ENCODE measurements at places on chromosomes 6 and 20.

- peak; percentile 66 for DNase-seq
Measured at GRCh38 chr20:38875175-38875993, 50.8 kb upstream of the FAM83D start.

DNA sequence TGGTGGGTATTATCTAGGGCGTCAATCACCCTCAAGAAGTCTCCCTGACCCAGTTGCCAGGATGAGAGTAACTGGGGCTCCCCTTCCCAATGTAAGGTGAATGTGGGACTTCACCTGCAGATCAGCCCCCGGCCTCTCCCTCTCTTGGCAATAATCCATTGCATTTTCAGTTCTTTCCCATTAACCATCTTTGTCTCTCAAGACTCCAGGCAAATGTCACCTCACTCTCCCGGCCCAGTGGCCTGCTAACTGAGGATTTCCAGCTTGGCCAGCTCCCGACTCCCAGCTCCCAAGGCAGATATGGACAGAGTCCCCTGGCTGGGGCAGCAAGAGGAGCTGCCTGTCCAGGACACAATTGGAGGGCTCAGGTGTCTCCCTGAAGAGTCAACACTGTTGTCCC is 7.3 kb downstream of the ETV7 start:
- DNase-seq: no peak

- no peak for DNase-seq
Measured at GRCh38 chr6:41286544-41287346, at the start of gene TREM1. TREM1 (minus strand) TSS chr6:41286682; CDS start chr6:41286655, 27 bp downstream.

DNA sequence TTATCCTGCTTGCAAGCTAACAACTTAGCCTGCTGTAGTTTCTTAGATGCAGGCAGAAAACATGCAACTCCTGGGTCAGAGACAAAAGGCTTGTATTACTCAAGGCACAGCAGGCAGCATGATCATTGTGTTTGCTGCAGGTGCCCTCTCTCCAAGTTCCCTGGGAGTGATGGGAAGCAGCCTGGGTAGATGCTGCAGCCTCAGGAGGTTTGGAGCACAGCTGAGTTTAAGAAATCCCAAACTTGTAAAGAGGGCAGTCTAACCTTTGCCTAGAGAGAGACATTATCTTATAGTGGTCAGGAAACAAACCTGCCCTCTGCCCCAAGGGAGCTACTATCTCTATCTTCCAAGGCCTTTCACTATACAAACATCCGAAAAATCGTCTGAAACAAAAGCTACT is 61.1 kb downstream of the PFDN4 start:
- DNase-seq: no peak

DNA sequence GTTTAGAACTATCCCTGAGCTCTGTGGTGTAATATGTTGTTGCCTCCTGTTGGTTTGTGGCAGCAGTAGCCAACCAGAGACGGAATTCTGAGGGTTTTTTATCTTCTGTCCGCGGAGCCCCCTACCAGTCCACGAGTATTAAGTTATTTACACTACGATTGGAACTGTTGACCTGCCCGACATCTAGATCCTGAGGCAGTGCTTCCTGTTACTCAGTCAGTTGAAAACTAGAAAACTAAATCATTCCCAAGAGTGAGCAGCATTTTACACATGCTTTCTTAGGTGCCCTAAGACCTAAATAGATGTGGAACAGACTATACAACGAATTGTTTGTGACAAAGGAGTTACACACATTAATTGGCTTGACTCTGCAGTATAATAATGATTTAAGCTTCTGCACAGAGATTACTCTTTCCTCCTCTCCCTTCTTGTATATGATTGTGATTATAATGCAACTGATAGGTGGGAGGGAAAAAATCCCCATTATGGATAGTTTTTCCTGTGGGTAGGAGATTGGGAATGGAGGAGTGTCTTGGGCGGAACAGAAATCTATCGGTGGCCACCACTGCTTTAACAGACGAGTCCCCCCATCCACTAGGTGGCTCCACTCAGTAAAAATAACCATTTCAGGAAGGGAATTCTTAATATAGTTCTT is 1.7 kb downstream of the LOC128125822 start:
- peak; percentile 32 for DNase-seq

DNA sequence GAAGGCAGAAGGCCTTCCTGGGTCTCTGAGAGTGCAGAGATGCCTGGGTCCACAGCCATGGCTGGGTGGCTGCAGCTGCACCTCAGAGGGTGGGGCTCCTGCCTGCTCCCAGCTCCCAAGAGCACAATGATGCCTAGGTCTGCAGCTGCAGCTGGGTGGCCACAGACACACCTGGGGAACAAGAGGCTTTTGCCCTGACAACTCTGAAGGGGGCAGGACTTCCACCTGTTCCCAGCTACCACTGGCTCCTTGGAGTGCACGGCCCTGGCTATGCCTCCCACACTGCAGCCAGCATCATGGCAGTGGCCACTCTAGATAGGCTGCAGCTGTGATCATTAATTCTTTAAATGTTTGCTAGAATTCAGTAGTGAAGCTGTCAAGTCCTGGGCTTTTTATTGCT is 511.3 kb downstream of the ADGRB3 start:
- no peak for DNase-seq

DNA sequence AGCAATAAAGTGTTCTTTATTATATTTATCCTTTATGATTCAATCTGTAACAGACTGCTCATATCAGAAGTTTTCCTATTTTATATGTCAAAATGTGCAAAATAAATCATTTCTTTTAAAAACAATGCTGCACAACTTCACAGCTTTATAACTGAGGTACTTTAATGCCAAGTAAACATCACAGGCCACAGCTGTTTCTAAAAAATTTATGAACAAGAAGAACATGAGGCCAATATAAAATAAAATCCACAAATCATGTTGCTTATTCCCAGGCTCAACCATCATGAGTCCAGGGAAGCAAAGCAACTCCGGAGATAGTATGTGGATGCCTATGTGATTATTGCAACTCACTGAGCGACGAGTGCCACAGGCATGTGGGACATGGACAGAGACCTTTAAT is 195.5 kb downstream of the ISM1 start:
- DNase-seq: no peak

GRCh38 chr6:169363590-169363989 is 109.9 kb upstream of the THBS2 start:
- DNase-seq: no peak

- no peak for DNase-seq
Measured at GRCh38 chr6:44935693-44936300, 392.3 kb upstream of the RUNX2 start.

- no peak for DNase-seq
Measured at GRCh38 chr6:1868561-1869261, 259.0 kb downstream of the FOXC1 start.

DNA sequence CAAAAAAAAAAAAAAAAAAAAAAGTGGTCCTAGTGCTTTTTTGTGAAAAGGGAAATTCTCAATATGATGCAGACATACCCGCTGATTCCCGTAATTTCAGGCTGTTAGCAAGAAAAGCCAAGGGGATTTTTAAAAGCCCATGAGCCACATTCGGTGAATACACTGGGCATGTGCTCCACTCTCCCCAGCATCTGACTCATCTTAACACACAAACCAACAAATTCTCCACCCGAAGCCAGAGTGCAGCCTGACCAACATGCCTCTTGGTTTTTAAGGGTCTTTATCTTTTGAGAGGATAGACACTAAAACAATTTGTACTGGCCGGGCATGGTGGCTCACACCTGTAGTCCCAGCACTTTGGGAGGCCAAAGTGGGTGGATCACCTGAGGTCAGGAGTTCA is 45.5 kb upstream of the CD83 start:
- DNase-seq: no peak

DNA sequence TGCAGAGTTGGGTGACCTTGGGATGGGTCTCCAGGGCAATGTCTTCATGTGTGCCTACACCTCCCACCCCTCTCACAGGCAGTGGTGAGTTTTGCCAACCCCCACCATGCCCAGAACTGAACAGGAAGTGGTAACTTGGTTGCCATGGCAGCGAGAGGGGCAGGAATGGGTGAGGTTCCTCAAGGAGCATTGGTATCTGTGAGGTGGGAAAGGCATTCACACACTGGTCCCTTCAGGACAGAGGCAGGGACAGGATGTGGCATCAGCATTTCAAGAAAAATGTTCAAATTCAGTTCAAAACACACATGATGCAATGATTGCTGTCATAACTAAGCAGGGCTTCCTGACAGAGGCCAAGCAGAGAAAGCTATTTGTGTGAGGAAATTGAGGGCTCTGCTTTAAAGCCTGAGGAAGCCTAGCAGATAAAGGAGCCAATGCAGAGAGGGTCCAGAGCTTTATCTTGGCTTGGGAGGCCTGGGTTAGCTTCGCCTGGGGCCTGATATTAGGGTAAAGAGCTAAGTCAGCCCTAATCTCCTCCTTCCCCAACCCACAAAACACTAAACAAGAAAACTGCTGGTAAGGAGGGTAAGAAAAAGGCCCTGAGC is 551 bp downstream of the TREML2 start:
- no peak for DNase-seq

DNA sequence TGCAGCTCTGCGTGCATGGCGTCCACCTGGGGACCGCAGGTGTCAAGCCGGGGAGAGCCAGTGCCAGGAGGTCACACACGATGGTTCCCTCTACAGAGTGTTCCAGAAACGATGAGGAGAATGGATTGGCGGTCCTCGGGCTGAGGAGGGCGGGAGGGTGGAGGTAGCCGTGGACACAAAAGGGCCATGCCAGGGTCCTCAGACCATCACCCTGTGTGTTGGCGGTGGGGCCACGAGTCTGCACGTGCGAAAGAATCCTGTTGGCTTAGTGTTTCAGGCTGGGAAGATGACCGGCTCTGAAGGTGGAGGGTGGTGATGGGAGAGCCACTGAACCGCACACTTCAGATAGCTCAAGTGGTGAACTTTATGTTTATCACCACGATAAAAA is 13.7 kb downstream of the HRH3 start:
- no peak for DNase-seq

DNA sequence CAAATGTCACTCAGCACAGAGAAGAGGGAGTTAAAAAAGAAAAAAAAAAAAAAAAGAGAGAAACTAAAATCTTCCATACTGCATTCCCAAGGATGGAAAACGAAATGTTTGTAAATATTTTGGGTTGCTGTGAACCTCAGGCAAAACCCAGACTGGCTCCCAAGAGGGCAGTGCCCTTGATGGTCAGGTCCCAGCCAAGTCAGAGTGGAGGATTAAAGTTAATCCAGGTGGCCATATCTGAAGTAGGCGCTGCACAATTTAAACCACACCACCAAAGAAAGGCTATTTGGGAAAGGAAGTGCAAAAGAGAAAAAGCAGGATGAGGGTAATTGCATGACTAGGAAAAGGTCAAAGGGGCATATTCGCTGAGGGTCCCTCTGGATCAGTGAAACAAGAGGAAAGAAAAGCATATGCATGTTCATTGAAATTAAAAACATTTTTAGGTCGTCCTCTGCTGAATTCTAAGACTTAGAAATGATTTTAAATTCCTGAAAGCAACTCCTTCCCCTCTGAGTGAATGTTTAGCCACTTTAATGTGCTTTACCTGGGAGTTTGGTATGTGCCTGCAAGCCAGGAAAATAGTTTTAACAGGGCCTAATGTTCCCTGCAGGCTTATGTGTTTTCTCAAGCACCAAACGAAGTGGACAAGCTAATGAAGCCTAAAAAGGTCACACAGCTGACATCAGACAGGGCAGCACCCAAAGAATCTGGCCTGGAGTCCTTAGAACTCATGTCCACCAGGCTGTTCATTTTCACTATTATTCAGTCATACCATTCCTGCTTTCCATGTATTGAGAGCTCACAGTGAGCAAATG is 159.1 kb downstream of the HACE1 start:
- DNase-seq: no peak

DNA sequence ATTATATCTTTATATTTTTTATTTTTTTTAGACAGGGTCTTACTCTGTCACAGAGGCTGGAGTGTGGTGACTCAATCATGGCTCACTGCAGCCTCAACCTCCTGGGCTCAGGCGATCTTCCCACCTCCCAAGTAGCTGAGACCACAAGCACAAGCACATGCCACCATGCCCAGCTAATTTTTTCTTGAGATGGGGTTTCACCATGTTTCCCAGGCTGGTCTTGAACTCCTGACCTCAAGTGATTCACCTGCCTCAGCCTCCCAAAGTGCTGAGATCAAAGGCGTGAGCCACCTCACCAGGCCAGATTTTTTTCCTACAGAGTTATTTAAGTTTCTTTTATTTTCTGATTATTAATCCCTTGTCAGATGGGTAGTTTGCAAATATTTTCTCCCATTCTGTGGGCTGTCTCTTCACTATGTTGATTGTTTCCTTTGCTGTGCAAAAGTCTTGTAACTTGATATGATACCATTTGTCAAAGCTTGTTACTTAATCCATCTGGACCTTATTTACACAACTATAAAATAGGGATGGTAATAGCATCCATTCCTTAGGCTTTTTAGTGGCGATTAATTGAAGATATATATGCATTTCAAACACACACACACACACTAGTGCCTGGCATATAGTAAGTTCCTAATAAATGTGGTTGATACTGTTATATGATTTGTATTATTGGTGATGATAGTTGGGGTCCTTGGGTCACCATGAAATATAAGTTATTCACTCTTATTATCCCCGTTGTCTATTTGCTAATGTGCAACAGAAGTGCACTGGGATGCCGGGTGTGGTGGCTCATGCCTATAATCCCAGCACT is 187.1 kb downstream of the BCAS1 start:
- no peak for DNase-seq

- DNase-seq: no peak
Measured at GRCh38 chr20:7470912-7471311, 469.3 kb downstream of the HAO1 start.

GRCh38 chr6:142251930-142252445 is 49.8 kb upstream of the ADGRG6 start:
- DNase-seq: no peak

GRCh38 chr6:110672122-110672521 is 143.1 kb downstream of the CDK19 start:
- no peak for DNase-seq

DNA sequence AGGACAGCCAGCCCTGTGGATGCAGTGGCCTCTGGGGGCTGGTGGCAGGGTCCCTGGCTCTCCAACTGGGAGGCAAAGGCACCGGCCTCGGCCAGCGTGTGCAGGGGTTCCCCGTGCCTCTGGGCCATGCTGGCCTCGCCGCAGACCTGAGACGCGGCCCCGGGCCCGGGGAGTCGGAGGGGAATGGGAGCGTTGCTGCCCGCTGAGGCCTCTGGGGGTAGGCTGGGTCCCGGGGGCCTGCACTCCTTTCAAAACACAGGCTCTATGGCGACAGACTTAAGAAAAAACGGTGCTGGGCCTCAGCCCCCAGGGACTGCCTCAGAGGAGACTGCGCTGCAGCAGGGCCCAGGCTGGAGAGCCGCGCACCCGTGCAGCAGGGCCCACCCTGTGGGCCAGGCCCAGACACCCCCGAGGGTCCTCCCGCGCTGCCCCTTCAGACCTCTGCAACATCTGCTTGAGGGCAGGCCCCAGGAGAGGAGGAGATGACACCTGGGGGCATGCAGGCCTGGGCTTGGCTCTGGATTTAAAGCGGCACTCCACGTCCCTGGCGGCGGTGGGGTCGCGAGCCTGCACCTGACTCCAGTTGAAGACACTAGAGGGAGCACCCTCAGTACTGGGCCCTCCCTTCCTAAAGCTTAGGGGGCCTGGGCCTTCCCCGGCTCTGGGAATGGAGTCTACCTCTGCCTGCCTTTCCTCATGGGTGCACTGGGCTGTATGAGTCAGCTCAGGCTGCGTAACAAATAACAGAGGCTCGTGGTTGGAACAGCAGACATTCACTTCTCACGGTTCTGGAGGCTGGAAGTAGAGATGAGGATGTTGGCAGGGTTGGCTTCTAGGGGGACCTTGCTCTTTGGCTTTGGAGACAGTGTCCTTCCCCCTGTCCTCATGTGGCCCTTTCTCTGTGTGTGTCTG is 117.4 kb upstream of the RPS6KA2 start:
- DNase-seq: no peak

- no peak for DNase-seq
Measured at GRCh38 chr20:48354903-48355302, 472.9 kb downstream of the PREX1 start.

- DNase-seq: no peak
Measured at GRCh38 chr6:71053475-71053874, 96.6 kb upstream of the B3GAT2 start.

Measured in CD8-positive, alpha-beta memory T cell (primary cell).